ENCODE measurements at places on chromosomes 2 and 18.

GRCh38 chr2:216546641-216547403 is 48.2 kb downstream of the RPL37A start:
- no peak for DNase-seq

DNA sequence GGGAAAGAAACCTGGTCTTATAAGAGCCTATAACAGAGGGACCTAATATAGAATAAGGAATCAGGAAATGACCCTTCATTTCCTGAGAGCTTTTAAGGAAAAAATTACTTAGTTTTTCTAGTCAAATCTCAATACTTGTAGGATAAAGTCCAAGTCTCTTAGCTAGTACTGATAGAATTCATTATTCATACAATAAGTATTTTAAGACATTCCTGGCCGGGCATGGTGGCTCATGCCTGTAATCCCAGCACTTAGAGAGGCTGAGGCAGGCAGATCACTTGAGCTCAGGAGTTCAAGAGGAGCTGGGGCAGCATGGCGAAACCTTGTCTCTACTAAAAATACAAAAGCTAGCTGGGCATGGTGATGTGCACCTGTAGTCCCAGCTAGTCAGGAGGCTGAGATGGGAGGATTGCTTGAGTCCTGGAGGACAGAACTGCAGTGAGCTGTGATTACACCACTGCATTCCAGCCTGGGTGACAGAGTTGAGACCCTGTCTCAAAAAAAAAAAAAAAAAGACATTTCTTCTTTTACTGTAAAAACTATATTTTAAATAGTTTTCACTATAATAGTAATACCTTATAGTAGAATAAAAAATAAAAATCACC is 3.2 kb downstream of the RAB3GAP1 start:
- DNase-seq = no peak

- no peak for DNase-seq
Observed at GRCh38 chr2:198444800-198445287, 640.5 kb downstream of the PLCL1 start.

DNA sequence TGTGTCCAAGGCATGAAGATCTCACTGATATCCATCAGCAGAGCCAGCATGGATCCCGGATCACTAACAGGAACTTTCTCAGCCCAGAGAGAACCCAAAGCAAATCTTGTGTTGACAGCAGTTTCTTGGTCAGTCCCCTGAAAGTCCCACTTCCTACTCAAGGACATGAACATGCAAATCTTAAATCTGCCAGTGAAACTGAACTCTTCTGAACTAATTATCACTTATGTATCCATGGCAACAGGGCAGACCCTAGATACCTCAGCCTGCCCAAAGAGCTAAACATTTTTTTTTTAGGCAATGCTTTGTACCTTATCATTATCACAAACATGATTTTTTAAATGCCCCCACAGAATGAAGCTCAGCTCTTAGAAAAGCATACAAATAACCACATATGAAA is 127.8 kb upstream of the DDX18 start:
- no peak for DNase-seq

GRCh38 chr2:15058015-15058720 is 425.7 kb downstream of the LRATD1 start:
- no peak for DNase-seq

DNA sequence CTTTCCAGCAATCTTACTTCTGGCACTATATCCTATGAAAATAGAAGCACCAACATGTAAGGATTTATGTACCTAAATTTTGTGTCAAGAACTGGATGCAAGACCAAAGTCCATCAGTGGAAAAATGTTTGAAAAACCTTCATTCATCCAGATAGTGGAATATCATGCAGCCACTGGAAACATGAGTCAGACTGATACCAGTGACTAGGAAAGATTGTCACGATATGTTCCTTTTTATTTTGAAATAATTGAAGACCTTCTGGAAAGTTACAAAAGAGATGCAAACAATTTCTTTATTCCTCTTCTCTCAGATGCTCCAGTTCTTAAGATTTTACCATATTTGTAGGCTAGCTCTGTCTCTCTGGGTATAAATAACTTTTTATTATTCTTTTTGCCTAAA is 40.5 kb upstream of the IL1R2 start:
- DNase-seq = no peak

- DNase-seq = no peak
Observed at GRCh38 chr2:55422876-55423665, 3.4 kb upstream of the CCDC88A start.

DNA sequence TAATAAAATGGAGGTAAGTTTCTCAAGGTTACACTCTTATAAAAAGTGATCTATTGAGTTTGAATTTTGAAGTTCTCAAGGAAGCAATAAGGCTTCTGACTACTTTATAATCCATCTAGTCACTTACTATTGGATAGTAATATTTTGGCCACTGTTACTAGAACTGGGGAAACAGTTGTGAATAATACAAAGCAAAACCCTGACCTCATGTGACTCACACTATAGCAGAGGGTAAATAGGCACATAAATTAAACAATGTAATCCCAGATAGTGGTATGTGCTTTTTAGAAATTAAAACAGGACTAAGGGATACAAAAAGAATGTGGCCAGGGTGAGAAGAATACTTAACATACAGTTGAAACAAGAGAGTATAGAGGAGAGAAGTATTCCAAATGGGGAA is 78.6 kb downstream of the CALCRL start:
- no peak for DNase-seq

GRCh38 chr2:9207641-9208311 is 1.2 kb downstream of the ASAP2 start:
- peak; percentile 47 for DNase-seq

DNA sequence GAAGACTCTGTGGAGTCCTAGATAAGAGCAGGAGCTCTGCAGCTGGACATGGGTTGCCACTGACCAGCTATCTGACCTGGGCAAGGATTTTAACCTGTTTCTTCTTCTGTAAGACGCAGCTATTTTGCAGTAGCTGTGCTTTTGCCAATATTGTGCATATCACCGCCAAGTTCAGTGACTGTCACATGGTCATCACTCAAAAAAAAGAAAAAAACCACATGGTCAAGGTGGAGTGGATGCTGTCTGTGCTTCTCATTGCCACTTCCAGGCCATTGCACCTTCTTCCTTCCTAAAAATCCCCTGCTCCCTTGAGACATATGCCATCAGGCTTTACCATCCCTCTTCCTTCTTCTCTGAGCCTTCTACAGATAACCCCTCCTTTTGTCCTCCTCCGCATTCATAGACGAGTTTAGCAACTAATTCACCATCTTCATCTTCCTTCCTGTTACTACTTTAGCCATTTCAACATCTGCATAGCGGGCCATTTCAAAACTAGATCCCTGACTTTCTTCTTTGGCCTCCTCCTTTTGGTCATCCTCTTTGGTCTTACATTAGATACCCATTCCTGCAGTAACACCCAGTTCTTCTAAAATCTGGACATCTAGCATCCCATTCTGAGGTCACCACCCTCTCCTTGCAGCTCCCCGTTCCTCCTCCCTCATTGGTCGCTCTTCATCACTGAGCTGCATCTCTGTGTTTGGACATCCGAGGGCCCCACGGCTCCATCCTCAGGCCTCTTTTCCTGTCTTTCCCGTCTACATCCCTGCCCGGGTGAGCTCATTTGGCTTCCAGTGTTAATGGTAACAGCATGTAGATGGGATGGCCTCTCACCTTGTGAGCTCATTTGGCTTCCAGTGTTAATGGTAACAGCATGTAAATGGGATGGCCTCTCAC is 17.8 kb downstream of the RNF144A start:
- no peak for DNase-seq

GRCh38 chr2:145032791-145033190 is 512.9 kb upstream of the ZEB2 start:
- DNase-seq = no peak

- no peak for DNase-seq
Observed at GRCh38 chr18:27501671-27502070, 316.6 kb upstream of the CHST9 start.

- DNase-seq = no peak
Observed at GRCh38 chr2:118752762-118753429, 94.6 kb downstream of the EN1 start.

DNA sequence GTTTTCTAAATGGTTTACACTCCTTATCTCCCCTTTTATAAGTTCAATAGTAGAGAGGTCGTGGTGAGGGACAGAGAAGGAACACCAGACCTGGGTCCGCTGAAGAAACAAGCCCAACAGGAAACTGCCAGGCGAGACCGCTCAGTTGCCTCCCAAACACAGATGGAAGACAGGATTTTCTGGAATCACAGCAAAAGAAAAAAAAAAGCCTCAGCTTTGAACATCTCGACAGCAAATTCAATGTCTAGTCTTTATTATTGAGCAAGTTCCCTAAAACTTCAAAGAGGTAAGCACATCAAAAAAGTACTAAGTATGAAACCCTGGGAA is 33.5 kb upstream of the GNAL start:
- DNase-seq = no peak

DNA sequence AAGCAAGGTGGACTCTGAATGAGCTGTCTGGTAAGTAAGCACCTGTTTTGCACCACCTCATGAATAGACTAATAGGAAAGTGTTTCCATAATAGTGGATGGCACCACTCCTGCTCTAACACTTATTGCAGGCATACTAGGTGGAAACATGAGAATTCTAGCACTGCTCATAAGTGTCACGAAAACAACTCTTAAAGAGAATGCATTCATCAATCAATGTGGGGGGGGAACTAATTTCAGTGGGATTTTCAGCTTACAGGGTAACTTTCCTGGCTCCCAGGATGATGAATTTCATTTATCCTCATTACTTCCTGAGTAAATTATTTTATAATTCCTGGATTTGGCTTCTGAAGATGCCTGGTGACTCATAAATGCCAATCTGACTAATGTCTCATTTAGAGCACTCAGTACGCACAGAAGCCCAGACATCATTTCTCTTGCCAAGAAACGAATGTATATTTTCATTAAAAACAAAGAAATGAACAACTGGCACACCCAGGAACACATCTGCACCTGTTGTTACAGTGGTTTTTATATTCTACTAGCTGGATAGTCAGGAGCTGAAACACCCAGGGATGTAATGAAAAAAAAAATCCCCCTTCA is 129.6 kb downstream of the PID1 start:
- DNase-seq = no peak

DNA sequence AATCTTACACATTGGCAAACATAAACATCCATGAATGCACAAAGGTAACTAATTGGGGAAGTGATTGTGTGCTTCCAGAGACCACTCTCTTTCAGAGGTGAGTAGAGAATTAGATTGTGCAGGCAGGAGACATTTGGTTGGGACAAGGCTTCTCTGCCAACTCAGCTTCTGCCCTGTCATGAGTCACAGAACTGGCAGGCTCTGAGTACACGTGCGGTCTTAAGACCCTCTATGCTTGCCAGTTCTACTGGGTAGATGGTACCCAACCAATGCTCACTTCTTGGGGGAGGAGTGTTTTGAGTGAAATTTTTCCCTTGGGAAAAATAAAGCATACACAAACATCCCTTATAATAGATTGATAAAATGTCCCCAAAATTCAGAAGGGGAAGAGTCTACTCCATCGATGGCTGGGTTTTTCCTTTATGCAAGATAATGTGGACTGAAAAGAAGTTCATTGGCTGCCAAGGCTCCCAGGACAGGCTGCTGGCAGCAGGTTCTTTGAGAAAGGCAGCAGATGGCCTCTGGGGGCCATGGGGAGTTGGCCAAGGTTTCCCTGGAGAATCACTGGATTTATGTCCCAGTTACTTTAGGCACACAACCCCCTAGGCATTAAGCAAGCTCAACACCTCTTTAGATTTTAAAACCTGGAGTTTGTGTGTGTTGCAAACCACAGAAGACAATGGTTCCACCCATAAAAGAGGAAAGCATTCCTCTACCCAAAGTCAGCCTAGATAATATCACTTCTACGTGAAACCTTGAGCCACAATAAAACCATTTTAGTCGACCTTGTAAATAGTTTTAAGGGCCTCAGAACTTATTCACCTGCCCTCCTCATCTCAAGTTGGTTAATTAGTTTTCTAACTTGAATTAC is 417.0 kb downstream of the TXNL1 start:
- peak; percentile 73 for DNase-seq

GRCh38 chr2:172200495-172201085 is 97.9 kb upstream of the DLX2 start:
- no peak for DNase-seq

DNA sequence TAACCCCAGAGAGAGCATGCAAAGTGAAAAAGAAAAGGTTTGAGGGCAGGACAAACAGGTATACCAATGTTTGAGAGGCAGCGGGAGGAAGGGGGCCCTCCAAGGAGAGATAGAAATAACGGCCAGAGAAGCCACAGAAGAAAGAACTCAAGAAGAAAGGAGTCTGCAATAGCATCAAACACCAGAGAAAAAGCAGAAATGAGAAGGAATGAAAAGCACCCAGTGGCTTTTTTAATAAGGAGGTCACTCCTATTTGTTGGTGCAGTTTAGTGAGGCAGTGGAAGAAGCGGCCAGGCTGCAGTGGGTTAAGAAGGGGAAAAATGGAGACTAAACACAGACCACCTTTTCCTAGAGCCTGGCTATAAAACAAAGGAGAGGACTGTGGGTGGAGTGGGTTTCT is 177.2 kb downstream of the THADA start:
- no peak for DNase-seq

GRCh38 chr2:150234787-150235446 is 252.6 kb downstream of the RND3 start:
- DNase-seq = no peak

GRCh38 chr2:29139731-29140130 is 24.5 kb downstream of the CLIP4 start:
- DNase-seq = no peak

- no peak for DNase-seq
Observed at GRCh38 chr2:204505488-204505887, 39.8 kb upstream of the PARD3B start.

- DNase-seq = no peak
Observed at GRCh38 chr2:34498561-34498960, 899.5 kb upstream of the FAM98A start.
